T-cell (primary cell): ENCODE measurements at places on chromosomes 11 and 22. TPM values are rescaled to one million over a fixed set of nuclear protein-coding genes. Genes with fewer than 3 reads are reported as not detected.

Gene FAM111B
- total RNA-seq, result 1.5 TPM

Gene DNAJB13
- total RNA-seq, result not detected

Gene DENND5A
- total RNA-seq, result 104 TPM

Gene TMEM191B
- total RNA-seq, result 12.0 TPM

Gene TMPRSS5
- total RNA-seq, result 1.7 TPM

Gene MRPL48
- total RNA-seq, result 24.1 TPM

Gene PGA5
- not detected for total RNA-seq

Gene IL18BP
- total RNA-seq, result 22.2 TPM

Gene PIWIL4
- 2.7 TPM for total RNA-seq

Gene OMP
- total RNA-seq, result not detected

Gene RASD2
- not detected for total RNA-seq

Gene OR8I2
- total RNA-seq, result not detected

Gene GSTT2B
- total RNA-seq, result not detected

Gene MOV10L1
- not detected for total RNA-seq

Gene HTR3A
- total RNA-seq, result not detected

Gene SLCO2B1
- total RNA-seq, result not detected

Gene VPREB3
- total RNA-seq, result not detected

Gene CHADL
- 0.75 TPM for total RNA-seq

Gene SCGB2A2
- not detected for total RNA-seq

Gene ANO3
- not detected for total RNA-seq

Gene CSNK2A3
- 0.93 TPM for total RNA-seq

Gene ELFN2
- 0.88 TPM for total RNA-seq

Gene DGAT2
- 0.61 TPM for total RNA-seq

Gene TTC12
- total RNA-seq, result 29.0 TPM

Gene KIAA1671
- 7.5 TPM for total RNA-seq

Gene CD3E
- total RNA-seq, result 590 TPM

Gene UBQLN3
- 0.25 TPM for total RNA-seq

Gene RTL10
- 21.1 TPM for total RNA-seq

Gene CATSPER1
- total RNA-seq, result not detected

Gene KRTAP5-2
- total RNA-seq, result not detected

Gene NXPE1
- total RNA-seq, result not detected

Gene APOBEC3B
- total RNA-seq, result 1.4 TPM

Gene TSPAN32
- 124 TPM for total RNA-seq

Gene FOSL1
- total RNA-seq, result 0.49 TPM

Gene OR11H1
- not detected for total RNA-seq

Gene JHY
- 4.8 TPM for total RNA-seq

Gene NOL12
- total RNA-seq, result 52.4 TPM

Gene TXNRD2
- 47.4 TPM for total RNA-seq

Gene TRIM51G
- total RNA-seq, result not detected

Gene CNIH2
- 5.4 TPM for total RNA-seq
